ENCODE measurements at places on chromosomes 7 and 10.
A peak's percentile ranks its signal among the peaks of the same experiment; 100 is the strongest.

- DNase-seq = no peak
Observed at GRCh38 chr10:117260084-117260483, 19.2 kb downstream of the SLC18A2 start.

DNA sequence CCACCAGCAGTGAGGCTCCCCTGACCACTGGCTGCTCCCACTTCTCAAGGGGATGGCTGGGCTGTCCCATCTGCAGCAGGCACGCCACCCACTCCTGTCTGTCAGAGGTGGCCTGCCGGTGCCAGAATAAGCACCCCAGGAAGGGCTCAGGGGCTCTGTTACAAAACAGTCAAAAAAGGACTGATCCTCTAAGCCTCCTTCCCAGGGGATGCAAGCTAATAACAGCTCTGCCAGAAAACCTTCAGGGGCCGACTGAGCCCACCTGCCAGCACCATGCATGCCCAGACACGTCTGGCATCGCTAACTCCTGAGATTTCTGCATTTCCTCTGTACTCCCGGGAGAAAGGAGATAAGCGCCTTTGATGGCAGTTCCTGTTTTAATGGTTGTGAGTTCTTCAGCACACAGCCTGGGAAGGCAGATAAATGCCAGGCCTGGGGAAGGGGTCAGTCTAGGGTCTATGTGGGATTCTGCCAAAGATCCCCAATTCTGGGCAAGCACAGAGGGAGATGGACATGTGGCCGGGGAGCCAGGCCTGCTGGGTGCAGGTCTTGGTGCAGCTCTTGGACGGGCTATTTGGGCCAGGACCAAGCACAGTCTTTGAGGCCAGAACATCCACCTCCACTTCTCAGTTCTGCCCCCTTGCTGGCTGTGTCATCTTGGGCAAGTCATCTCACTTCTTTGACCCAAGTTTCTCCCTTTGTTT is 128.4 kb downstream of the ARHGAP22 start:
- DNase-seq = no peak

GRCh38 chr7:30931161-30931928 is 19.7 kb downstream of the AQP1 start:
- no peak for DNase-seq

DNA sequence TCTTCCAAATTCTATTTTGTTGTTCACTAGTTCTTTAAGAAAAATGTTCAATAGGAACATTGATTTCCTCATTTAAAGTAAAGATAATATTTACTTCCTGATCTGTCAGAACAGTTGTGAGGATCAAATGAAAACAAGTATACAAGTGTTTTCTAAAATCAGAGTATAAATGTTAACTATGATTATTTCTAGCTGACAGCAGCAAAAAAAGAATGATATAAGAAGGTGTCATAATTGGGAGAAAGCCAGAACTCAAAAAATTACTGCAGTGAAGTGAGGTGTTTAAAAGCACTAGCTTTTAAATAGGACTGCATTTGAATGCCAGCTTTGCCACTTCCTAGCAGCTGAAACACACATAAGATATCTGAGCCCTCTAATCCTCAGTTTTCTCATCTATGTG is 283.3 kb downstream of the RNLS start:
- DNase-seq = no peak

- DNase-seq = no peak
Observed at GRCh38 chr7:133853706-133854276, 273.3 kb upstream of the LRGUK start.

DNA sequence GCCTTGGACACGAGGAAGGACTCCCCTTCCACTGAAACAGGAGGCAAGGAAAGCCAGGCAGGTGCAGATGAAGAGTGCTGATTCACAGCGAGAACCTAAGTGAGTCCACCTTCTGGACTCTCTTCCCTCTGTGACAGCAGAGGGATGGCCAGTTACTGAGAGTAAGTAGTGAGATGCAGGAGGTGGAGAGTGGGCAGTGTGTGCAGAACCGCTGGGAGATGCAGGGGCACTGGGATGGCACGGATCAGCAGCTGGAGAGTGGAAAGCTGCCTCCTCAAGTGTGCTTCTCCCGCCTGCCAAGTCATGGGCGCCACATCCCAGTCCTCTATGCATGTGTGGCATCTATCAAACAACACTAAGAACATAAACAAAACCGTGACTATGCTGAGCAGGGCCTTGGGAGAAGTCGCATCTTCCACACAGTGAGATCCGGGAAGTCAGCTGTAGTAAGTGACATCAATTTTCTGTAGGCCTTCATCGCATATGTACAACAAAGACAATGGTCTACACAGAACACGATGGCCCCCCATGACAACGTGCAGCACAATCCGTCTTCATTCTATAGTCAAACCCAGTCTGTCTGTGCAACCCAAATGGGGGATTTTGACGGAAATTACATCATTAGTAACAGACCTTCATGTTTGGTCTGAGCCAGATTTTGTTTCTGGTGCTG is 217.4 kb upstream of the KLF14 start:
- no peak for DNase-seq

- DNase-seq = no peak
Observed at GRCh38 chr7:68964060-68964459, 634.2 kb upstream of the AUTS2 start.

DNA sequence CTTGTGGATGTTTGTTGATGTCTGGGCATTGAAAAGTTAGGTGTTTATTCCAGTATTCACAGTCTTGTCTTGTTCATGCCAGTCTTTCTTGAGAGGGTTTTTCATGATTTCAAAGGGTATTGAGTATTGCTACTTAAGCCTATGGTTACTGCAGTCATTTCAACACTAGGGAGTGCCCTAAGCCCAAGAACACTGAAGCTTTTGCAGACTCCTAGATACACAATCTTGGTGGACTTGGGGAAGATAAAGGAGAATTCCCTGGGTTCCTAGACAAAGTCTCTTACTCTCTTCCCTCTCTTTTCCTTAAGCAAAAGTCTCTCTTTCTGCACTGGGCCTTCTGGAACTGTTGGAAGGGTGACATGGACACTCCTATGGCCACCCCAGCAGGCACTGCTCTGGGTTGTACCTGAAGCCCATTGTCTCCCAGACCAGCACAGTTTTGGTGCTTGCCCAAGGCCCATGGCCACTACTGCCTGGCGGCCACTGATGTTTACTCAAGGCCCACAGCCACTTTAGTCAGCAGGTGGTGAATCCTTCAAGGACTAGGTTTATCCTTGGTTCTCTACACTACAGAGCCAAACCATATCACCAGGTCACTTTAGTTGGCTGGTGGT is 24.9 kb downstream of the SAMD9 start:
- DNase-seq = peak; percentile 22

- no peak for DNase-seq
Observed at GRCh38 chr10:131173484-131174210, 137.9 kb downstream of the TCERG1L start.

GRCh38 chr10:128432423-128432822 is 306.2 kb upstream of the MKI67 start:
- no peak for DNase-seq

DNA sequence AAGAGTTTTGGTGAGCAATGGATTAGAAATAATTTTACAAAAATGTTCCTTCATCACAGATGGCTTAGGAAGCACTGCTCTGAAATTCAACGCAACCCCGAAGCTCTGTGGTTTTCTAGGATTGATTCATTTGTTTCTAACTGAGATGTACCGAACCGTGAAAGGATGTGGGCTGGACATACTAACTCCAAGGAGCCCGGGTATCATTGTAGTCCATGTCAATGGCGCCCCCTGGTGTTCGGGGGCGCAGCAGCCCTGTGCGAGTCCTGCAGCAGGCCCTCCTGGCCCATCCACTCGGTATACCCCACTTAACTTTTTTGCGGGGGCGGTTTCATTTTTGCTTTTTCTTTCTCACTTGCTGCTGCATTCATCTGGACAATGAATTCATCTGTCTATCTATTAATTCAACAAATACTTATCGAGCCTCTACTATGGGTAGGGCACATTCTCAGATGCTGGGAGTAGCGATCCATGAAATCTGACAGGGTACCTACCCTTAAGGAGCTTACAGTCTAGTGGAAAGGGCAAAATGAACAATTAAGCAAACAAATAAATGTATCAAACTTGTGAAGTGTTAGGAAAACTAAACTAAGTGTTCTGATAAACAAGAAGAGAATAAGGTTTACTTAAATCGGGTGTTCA is 25.2 kb upstream of the ITPRID1 start:
- DNase-seq = no peak

- no peak for DNase-seq
Observed at GRCh38 chr10:91061608-91062007, 140.7 kb upstream of the ANKRD1 start.

- DNase-seq = no peak
Observed at GRCh38 chr7:44385434-44386138, 60.2 kb upstream of the CAMK2B start.

GRCh38 chr10:78687626-78688025 is 381.1 kb upstream of the ZMIZ1 start:
- DNase-seq = no peak

DNA sequence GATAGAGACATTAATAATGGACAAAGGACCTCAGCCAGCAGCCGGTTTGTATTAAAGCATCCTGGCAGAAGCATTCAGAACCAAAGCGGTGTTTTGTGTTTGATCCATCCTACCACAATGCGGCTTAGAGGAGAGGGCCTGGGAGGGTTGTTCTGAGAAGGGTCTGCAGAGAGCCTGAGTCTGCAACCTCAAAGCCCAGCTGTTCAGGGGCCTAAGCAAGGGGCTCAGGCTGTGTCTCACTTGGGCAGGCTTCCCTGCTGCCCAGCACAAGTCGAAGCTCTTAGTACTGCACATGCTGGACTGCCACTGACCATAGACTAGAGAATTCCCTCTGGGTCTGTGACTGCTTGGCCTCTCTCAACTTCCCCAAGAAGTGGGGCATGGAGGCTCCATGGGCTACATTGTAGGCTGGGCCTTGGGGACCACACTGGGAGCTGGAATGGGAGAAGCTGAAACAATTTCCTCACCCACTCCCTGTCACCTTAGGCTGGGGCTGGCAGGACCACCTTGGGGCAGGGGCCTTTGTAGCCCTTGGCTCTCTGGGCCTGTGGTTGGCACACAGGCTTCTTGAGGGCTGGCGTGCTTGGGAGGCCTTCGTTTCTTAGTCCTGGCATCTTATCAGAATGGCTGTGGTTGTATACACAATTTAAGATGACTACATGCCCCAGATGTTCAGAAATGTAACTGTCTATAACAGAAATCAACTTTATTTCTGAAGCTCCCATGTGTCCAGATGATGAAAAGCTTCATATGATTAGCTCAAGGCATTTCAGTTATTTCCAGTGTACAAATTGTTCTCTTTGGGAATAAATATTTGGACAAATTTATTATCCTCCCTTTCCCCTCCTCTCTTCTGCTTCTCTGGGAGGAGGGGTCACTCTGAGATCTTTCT is 44.5 kb downstream of the LRRC18 start:
- no peak for DNase-seq

DNA sequence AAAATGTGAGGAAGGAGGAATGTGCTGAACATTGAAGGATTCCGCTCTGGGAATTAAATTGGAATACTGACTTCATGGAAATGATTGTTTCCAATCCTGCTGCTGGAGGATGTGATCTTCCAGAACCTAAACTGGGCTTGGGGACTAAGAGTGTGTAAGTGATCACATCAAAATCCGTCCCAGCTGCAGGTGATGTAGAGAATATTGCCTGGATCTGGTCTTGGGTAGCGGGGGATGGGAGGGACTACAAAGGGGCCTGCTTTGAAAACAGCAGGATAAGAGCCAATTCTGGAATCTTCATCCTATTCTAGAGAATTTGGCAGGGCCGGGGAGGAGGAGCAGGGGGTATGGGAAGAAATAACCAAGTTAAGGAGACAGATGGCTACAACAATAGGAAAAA is 552.2 kb upstream of the FZD8 start:
- no peak for DNase-seq

DNA sequence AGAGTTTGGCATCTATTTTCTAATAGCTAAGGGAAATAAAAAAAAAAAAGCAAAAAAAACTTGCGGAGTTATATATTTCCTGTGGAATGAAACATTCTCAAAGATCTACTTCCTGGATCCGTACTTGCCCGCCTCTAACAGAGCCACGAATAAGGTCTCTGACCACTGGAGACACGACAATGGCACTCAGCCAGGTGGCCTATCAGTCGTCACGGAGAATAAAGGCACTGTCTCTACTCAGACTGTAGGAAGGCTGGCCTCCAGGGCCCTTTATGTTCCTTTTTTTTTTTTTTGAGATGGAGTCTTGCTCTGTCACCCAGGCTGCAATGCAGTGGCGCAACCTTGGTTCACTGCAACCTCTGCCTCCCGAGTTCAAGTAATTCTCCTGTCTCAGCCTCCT is 58.7 kb downstream of the RGS10 start:
- DNase-seq = no peak

- DNase-seq = no peak
Observed at GRCh38 chr10:31133251-31133791, 101.7 kb upstream of the ZNF438 start.

DNA sequence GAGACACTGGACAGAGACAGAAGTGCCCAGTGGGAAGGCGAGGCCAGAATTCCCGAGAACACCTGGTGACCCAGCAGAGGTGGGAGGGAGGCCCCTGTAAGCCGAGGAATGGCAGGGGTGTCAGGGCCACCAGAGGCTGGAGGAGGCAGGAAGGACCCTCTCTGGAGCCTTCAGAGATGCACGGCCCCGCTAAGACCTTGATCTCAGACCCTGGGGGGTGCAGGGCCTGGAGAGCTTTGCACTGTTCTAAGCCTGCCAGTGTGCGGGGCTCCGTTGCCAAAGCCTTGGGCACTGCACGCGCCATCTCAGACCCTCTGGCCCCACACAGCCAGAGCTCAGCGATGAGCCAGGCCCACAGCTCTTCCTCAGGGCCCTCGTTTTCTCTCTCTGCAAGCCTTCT is 557.1 kb downstream of the PTPRN2 start:
- DNase-seq = no peak

DNA sequence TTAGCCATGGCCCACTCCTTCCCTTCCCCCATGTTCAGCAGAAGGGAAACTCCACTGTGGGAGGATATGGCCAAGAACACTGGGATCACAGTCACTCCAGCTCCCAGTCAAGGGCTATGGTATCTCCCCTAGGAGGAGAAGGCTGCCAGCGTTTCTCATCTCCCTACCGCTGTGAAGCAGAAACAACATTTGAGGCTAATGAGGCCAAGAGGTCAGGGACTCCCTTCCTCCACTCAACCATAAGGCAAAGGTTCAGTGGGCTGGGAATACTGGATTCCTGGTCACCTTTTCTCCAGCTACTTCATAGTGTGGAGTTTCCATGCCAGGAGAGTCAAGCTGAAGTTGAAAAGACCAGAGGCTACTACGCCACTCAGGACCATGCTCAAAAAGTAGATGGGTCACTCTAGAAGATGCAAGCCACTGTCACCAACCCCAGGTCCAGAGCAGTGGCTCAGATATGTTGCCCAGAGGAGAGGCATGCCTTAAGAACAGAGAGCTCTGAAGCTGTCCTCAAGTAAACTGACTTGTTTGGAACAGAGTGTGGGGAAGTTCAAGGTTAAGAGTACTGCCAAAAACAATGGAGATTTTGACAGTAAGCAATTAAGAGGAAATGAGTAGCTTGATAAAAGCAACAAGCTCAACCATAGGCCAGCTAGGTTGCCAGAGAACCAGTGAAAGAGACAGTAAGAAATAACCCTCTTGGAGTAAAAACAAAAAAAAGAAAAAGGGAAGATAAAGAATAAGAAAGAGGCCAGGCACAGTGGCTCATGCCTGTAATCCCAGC is 3.8 kb upstream of the TMEM140 start:
- no peak for DNase-seq

GRCh38 chr7:140062118-140062527 is 628 bp downstream of the PARP12 start:
- peak; percentile 33 for DNase-seq

All from bone marrow (tissue), 2 donors.